ENCODE measurements at places on chromosomes 11 and 22.

DNA sequence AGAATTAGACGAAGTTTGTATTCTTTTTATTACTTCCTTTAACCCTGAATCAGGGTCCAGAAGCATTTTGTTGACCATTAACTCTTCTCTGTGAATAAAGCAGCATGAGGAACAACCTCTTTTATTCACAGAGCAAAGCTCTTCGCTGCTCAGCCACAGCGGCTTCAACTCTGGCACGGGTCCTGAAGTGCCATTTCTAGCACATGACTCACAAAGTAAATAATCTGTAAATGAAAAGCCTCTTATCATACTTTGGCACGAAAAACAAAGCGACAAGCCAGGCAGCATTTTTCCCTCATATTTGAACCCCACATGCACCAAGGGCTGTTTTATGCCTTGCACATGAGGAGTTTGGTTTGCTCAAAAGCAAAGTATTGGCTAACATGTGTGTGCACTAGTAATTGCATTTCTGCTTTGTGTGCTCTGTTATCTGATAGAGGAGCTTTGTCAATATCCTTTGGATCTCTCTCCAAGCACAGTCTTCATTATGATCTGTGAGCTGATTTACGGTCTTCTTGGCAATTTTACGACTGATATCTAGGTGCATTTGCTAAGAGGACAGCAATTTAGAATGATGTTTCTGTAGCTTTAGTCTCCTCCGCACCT is 33.0 kb upstream of the APOBEC3A start:
- DNase-seq, result peak; percentile 89

GRCh38 chr22:19086896-19087295 is 35.3 kb downstream of the DGCR2 start:
- DNase-seq, result peak; percentile 38

GRCh38 chr11:66012371-66012945 is 650 bp downstream of the CST6 start:
- no peak for DNase-seq

DNA sequence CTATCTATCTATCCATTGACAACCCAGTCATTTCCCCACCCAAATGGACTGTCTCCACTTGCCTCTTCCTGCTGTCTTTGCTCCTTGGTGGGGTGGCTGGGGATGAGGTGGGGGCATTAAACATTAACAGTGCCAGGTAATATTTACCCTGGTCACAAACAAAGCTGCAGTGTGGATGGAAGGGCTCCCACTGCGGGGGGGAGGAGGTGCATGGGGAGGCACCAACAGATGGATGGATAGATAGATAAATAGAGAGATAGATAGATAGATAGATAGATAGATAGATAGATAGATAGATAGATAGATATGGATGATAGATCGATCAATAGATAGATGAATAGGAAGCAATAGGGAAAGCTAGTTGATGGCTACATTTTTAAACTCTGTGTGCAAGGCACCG is 2.3 kb upstream of the FXYD2 start:
- DNase-seq, result no peak

DNA sequence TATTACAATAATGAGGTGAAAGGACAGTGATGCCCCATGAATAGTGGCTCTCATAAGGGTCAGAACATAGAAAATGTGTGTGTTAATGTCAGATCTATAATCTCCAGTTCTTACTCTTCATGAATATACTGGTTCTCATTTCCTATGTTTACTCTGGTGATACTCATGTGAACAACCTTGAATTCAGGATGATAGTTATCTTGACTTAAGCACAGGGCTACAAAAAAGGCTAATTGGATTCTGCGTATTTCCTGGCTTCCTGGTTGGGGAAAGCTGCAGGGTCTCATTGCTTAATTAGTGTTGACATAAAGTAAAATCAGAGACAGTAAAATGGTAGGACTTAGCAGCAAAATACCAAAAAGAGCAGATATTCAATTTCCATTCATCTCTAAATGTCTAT is 1316.8 kb upstream of the RAG2 start:
- no peak for DNase-seq

- peak; percentile 65 for DNase-seq
Measured at GRCh38 chr11:132028380-132029240, 658.2 kb downstream of the NTM start.

DNA sequence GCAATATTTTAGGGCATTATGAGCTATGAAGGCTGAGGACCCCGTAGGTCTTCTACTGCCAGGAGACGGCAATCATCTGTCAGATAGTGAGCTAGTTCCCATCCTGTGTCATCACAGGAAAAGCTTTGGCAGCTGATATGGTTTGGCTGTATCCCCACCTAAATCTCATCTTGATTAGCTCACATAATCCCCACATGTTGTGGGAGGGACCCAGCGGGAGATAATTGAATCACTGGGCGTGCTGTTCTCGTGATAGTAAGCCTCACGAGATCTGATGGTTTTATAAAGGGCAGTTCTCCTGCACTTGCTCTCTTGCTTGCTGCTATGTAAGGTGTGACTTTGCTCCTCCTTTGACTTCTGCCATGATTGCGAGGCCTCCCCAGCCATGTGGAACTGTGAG is 18.1 kb downstream of the CSRP3 start:
- DNase-seq, result no peak

DNA sequence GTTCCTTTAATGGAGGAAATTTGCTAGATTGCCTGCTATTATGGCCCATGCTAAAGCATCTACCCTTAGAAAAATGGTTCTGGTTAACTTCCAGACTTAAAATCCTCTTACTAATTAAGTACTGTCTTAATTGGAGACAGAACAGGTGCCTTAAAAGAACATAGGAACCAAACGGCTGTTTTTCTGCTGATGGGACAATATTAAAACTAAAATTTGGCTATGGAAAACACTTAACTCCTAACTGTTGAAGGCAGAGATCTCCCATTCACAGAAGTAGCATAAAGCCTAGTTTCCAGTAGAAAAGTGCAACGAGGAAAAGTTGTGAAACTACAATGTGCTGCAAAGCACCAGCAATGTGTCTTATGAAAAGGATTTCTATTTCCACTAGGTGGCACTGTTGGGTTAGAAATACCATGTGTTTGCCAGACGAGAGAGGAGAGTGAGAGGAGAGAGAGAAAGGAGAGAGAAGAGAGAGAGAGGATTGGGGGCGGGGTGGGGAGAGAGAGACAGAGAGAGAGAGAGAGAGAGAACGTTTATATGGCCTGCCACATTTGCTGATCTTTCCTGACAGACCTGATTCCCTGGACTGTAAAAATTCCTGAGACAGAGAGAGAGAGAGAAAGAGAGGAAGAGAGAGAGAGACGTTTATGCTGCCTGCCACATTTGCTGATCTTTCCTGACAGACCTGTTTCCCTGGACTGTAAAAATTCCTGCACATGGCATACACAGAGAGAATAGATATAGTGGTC is 51.5 kb downstream of the FAM181B start:
- DNase-seq, result peak; percentile 69

DNA sequence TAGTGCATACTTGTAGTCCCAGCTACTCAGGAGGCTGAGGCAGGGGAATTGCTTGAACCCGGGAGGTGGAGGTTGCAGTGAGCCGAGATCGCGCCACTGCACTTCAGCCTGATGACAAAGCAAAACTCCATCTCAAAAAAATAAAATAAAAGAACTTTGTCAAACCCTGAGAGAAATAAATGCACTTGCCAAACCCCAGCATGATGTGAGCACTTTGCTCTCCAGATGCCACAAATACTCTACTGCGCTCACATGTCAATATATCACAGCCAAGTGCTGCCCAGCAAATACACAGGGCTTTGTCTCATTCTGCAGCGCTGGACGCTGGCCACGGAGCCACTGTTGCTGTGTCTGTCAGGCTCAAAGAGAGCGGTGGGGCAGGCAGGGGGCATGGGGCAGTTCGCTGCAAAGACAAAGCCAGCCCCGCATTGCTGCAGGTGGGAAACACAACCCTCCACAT is 45.1 kb downstream of the AHNAK start:
- no peak for DNase-seq

DNA sequence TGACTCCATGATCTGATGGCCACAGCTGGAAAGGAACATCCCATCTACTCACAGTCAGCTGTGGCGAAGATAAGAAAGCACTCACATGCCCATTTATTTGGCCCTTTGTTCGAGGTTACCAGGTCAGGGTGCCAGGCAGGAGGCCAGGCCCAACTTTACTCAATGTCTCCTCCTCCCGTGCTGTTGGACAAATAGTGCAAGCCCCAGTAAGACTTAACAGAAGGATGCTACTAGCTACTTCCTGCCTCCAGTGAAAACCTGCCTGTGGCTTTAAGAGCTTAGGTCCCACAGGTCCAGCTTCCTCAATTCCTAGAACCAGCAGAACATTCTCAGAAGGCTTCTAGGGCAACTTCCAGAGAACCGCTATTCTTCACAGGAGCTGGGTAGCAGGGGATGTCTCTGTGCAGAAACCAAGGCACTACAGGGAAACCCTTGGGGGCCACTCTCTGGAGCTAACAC is 12.9 kb upstream of the CRY2 start:
- DNase-seq, result no peak

GRCh38 chr22:36409911-36410756 is 22.4 kb upstream of the MYH9 start:
- peak; percentile 55 for DNase-seq

DNA sequence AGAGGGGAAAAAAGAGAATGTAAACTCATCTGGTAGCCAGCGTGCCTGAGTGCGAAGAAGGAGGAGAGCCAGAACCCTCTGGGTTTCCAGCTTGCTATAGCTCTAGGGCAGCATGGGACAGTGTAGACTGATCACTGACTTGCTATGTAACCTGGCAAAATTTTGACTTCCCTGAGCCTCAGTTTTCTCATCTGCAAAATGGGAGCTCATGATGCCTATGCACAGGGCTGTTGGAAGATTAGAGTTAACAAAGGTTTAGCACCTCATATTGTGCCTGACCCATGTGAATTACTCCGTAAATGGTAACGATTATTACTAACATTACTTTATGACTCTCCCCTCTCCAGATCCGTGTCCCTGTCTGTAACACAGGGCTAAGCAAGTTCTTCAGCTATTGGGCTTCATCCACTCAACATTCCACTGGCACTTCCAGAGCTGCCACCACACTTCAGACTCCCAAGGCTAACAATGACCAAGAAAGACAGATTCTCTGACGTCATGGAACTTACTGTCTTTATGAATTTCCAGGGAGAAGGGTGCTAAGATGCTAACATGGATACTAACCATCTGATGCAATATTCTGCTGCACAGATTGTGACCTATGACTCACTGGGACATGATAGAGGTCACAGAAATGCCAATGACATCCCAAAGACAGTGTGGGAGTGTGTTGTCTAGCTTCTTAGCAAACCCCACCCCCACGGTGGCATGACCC is 195.2 kb downstream of the TRIM29 start:
- DNase-seq, result peak; percentile 2

- no peak for DNase-seq
Measured at GRCh38 chr22:25838960-25839741, 97.2 kb downstream of the MYO18B start.

GRCh38 chr11:9341638-9342178 is 27.3 kb upstream of the TMEM41B start:
- DNase-seq, result no peak

GRCh38 chr22:44139773-44140172 is 41.0 kb upstream of the PARVG start:
- no peak for DNase-seq

DNA sequence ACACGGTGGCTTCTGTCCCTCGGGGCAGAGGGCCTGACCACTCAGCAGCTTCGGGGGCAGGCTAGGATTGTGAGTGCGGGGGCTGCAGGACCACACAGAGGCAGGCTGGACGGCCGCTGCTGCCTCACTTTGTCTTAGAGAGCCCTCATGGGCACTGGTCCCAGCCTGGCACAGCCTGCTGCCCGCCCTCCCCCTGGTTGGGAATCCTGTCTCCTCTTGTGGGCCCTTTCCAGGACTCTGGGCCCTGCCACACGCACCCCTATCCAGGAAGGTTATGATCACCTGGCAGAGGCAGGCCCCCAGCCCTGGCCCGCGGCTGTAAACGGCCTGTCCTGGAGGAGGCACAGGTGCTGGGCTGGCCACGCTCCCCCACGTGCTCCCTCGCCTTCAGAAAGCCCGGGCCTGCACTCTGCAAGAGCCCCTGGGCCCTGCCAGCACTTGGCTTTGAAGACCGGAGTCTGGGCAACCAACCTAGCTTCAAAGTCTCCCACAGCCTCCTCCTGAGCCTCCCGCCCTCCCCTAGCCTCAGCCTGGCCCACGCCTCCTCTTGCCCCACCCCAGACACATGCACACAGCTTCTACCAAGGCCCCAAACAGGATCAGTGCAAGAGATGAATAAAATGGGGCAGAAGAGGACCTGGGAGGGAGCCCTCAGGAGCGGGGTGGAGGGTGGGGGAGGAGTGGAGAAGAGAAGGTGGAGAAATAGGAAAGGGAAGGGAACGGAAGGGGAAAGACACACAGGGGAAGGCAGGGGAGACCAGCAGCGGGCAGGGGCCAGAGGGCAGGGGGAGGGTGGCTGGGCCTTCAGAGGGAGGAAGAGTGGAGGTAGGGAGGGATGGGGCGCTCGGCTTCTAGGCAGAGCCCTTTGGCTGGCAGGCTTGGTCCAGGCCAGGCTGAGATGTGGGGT is 31.0 kb downstream of the SYT7 start:
- no peak for DNase-seq

- DNase-seq, result no peak
Measured at GRCh38 chr22:39392341-39392948, 7.1 kb upstream of the TAB1 start.

DNA sequence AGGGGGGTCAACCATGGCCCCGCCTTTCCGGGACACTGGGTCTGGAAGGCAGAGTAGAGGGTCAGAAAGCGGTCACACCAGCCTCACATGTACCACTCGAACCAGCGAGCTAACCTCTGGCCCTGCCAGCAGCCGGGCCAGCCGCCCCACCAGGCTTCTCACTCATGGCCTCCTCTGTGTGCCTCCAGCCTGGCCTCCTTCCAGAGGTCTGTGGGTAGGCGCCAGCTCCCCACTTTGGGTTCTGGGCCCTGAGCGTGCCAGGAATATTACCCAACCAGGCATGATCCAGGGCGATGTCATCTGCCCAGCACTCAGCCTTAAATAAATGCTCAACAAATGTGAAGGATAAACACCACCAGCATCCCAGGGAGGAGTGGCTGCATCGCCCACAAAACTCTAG is 5.8 kb downstream of the SCUBE1 start:
- DNase-seq, result no peak

DNA sequence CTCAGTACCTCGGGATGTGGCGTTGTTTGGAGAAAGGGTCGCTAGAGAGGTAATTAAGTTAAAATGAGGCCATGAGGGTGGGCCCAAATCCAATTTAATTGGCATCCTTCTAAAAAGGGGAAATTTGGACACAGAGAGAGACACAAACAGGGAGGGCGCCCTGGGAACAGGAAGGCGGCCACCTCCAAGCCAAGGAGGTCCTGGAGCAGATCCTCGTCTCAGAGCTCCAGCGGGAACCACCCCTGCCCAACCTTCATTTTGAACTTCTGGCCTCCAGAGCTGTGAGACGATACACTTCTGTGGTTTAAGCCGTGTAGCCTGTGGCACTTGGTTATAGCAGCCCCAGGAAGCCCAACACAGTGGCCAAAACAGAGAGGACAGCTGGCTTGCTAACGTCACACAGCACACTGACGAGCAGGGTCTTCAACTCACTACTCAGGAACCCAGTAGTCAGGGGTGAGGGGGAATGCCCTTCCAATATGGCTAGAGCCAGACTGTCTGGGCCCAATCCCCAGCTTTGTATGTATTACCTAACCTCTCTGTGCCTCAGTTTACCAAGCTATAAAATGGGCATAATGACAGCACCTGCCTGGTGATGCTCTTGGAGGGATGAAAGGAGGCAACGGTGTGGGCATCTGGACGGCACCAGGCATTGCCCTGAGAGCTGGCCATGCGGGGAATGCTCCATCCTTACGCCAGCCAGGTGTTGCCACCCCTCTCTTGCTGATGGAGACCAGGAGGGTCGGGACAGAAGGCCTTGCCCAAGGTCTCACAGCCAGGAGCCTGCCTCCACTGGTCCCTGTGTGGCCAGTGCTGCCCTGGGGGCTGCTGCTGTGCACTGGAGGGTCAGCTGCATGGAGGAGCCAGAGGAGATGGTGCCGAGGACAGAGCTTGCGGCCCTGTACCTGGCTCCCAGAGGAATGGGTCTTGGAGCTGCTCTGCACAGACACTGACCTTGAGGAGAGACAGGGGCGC is 53.3 kb upstream of the LINC01488 start:
- DNase-seq, result no peak
